ENCODE measurements at places on chromosomes 3 and 15.

- peak; percentile 45 for DNase-seq
These were observed 49.5 kb downstream of the APBA2 start for GRCh38 chr15:28935316-28935715.

DNA sequence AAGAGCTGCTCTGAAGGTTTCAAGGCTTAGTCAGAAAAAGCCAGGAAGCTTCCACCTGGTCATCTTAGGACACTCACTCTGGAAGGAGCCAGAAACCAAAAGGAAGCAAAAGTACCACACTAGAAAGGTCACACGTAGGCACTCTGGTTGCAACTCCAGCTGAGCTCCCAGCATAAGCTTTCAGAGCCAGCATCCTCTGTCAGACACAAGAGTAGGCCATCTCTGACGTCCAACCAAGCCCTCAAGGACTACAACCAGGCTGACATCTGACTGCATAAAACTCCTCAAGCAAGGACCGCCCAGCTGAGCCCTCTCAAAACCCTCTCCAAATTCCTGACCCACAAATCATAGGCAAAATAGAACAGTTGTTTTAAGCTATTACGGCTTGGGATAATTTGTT is 12.8 kb downstream of the SH3BP5 start:
- DNase-seq = no peak

DNA sequence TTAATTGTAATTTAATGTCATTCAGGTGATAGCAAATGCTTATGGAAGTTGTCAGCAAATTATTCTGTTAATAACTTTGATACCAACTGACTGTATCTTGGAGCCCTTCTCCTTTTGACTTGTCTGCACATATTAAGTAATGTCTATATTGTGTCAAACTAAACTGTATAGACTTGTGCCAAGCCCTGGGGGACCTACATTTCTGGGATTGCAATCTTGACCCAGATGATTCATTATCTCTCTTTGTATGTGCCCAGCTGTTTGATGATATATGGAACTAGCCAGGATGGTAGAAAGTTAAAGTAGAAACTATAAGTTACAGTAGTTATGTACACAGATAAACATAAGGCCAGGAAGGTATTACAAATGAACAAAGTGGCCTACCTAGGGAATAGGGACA is 402.8 kb upstream of the RARB start:
- no peak for DNase-seq

DNA sequence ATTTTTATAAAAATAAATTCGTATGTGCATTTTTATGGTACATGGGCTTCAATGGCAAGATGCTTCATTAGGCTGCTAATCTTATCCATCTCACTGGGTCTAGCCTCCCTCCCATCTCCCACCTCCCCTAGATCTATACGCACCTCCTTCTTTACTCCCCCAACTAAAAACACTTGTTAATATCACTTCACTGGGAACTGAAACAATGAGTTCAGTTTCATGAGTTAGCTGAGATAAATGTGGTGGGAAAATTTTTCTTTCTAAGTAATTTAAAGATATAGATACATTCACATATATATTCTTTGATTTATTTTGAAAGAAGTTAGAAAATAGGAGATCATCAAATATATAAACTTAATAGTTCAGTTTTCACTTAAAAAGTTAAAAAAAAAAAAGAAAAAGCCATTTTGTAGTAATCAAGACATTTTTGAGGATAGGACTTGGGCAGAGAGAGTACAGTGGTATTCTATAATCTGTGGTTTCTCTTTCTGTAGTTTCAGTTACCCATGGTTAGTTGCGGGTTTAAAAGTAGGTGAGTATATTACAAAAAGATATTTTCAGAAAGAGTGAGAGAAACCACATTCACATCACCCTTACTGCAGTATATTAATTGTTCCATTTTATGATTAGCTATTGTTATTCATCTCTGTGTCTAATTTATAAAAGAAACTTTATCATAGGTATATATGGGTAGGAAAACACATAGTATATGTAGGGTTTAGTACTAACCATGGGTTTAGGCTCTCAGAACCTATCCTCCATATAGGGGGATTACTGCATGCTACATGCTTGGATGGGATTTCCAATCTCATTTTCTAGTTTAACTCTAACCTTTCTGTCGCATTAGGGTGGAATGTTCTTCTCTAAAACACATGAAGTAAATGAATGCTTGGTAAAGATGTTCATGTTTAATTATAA is 316.0 kb upstream of the CBLB start:
- no peak for DNase-seq

DNA sequence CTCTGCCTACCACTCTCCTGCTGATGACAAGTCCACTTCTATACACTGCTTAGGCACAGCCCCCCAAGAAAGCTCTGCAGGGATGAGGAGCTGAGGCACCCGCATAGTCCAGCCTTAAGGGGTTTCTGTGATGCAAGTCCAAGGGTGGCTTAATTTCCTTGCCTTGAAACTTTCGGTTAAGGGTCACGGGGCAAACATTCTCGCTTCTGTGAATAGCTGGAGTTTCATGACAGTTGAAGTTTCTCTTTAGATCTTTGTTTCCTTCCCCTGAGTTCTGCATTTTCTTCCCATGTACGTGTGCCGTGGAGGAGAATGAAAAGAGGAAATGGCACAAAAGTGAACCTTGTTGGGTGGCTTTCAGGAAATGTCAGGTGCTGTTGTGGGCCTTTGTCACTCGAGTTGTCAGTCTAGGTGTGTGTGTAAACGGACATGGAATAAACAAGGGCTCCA is 7.0 kb downstream of the GPR160 start:
- no peak for DNase-seq

GRCh38 chr3:95167748-95168147 is 1104.9 kb downstream of the NSUN3 start:
- DNase-seq = no peak

- no peak for DNase-seq
These were observed 1.7 kb downstream of the RORA start for GRCh38 chr15:61227269-61227949.

DNA sequence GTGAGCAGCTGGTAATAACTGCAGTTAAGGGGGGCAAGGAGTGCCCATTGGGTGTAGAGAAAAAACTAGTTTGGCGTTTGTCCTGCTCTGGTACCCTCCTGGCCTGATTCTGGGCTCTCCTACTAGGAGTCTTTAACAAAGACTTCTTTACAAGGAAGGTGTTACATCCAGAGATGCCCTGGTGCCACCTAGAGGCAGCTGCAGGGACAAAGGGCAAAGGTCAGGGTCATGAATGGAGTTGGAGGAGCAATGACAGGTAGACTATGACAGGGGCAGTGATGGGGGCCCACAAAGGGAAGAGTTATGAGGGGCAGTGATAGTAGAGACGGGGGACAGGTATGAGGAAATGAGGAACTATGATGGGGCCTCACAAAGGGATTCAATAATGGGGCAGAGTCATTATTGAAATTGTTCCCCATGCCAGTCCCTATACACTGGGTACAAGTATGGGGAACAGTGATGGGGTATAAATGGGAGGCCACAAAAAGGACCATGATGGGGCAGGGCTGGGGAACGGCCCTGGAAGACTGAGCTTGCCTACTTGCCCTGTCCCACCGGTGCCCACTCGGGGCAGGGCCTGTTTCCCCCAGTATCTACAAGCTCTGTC is 7.9 kb downstream of the CCDC71 start:
- DNase-seq = peak; percentile 25

- no peak for DNase-seq
These were observed 135.8 kb upstream of the HES1 start for GRCh38 chr3:194000100-194000499.

DNA sequence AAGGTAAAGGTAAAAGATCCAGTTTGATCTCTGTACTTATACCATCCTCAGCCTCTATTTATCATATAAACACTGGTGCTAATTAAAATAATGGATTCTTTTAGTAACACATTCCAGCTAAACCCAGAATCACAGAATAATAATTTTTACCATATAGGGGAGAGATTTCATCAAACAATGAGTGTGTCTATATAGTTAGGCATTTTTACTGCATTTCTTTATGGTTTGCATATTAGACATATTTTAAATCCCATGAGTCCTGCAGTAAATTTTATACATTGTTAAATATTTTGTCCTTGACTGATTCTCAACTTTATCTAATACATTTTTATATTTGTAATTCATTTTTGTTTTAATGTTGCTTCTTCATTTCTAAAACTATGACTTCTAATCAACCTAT is 323.7 kb upstream of the AGTR1 start:
- no peak for DNase-seq

DNA sequence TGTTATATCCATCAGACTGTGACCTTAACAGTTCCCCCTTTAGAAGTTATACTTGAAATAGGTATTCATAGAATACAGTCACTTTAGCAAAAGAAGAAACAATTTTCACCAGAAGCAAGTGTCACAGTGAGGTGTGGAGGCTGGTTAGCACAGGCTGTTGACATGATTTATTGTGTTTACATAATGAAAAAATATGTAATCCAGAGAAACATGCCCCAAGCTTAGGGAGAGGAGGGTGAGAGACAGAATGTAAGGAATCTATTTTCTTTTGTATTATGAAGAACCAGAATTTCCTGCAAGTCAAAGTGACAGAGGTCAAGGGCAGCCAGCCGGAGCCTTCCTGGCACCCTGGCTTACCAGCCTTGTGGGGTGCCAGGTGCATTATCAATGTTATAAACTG is 4.0 kb downstream of the IL12A start:
- DNase-seq = no peak

DNA sequence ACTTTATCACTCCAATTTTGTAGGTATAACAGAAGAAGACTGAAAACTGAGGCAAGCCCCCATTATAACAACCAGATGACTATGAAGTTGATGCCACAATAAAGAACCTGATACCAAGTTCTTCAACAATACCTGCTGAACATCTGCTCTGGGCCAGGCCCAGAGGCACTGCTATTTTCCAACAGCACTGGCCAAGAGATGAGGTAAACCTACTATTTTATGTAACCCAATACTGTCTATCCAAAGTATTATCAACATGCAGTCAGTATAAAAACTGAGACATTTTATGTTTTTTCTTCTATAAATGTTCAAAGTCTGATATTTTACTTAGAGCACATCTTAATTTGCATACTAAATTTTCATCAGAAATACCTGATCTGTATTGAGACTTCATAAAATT is 6.1 kb downstream of the SPG11 start:
- DNase-seq = no peak

GRCh38 chr3:37858742-37859141 is 2.9 kb upstream of the CTDSPL start:
- DNase-seq = no peak

DNA sequence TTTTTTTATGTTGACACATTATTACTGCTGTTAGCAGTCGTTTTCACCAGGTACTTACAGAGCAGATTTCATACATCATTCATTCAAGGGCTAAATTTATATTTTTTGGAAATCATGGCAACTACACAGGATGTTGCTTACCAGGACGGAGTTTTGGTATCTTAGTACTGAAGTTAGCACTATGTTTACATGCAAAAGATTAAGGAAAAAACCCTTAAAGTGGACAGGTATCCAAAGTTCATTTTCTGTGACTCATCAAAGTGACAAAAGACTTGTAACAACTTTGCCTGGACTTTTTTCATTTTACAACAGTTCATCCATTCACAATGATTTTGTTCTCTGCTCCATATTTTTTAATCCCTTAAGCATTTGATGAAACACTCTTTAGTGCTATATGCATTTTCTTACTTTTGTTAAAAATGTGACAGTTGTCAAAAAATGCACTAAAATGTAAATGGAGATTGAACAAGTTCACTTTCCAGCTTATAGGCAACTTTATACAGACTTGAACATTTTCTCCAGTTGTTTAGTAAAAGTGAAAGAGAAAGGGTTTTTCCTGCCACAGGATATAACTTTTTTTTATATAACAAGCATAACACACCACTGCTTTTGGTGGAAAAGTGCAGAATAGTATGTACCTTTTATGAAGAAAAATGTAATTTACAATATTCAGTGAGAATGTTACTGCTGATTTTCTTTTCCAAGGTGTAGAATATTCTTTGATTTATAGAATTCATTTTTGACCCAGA is 104.1 kb downstream of the STT3B start:
- no peak for DNase-seq

- no peak for DNase-seq
These were observed at the start of gene LMOD3 for GRCh38 chr3:69122403-69122802. LMOD3 (minus strand) TSS chr3:69122595; CDS start chr3:69122386, 209 bp downstream.

DNA sequence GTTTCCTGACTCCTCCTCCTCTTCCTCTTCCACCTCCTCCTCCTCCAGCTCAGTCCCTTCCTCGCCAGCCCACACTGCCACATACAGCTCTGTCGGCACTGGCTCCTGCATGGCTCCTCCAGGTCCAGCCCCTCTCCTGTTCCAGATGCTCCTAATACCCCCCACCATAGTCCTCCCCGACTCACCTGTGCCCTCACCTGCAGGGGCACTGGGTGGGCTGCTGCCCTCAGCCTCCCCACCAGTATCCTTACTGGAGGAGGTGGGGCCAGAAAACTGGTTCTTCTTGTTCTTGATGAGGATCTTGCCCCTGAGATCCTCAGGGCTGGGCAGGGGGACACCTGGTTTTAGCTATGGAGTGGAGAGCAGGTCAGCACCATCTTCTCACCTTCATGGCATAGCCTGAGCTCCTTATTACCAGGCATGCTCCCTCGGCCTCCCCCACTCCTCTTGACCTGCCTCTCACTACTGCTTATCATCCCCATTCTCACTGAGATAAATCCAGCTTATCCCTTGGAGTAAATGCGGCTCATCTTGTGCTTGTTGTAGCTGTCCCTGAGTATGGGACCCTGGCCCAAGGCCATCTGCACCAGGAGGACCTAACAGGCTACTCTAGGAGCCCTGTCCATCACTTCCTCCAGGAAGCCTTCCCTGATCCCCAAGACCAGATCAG is 11.0 kb downstream of the PLCB2 start:
- no peak for DNase-seq

- no peak for DNase-seq
These were observed 88.8 kb upstream of the CHD2 start for GRCh38 chr15:92811148-92811913.

DNA sequence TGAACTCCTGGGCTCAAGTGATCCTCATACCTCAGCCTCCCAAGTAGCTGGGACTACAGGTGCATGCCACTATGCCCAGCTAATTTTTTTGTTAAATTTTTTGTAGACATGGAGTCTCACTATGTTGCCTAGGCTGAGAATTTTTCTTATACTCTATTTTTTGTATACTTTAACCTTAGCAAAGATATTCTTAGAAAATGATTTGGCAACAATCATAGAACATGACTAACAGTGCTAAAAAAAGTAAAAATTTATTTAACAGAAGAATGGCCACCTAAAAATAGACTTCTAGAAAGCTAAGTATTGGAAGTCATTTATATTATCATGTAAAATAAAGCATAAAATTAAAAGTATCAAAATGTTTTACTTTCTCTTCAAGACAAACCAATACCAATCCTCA is 322.3 kb downstream of the PLCL2 start:
- DNase-seq = no peak

DNA sequence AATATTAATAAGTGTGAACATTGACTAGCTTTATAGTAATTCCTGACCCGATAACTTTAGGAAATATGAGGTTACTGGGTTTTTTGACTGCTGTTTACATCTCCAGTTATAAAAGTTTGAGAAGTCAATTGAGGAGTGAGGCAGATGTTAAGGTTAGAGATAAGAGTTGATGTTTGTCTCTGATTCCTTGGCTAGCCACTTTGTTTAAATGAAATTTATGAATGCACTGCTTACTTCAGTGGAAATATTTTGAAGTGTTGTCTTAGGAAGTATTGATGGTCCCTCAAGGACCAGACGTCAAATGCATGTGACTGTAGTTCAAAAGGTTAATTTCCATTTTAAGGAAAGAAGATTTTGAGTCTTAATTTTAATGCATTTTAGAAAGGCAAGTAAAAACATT is 41.7 kb downstream of the MAP2K5 start:
- DNase-seq = no peak

GRCh38 chr15:61086012-61086411 is 143.1 kb downstream of the RORA start:
- no peak for DNase-seq

GRCh38 chr3:87354398-87354797 is 78.0 kb upstream of the POU1F1 start:
- no peak for DNase-seq

GRCh38 chr3:42853739-42854302 is 21.9 kb downstream of the CYP8B1 start:
- no peak for DNase-seq

All from stimulated activated CD8-positive, alpha-beta memory T cell treated with anti-CD3 and anti-CD28 coated beads, Interleukin-4, amount 100 ng/mL, for 1 hour (primary cell).